Left cardiac atrium (tissue), 4 donors: ENCODE measurements at places on chromosomes 5 and 9. TPM values are rescaled to one million over a fixed set of nuclear protein-coding genes. Genes with fewer than 3 reads are reported as not detected.
A peak's percentile ranks its signal among the peaks of the same experiment; 100 is the strongest.

- DNase-seq: no peak
Observed at GRCh38 chr5:149779124-149779465, 49.0 kb downstream of the PPARGC1B start.

- DNase-seq: no peak
Observed at GRCh38 chr5:33969572-33970452, 14.7 kb downstream of the SLC45A2 start.

- DNase-seq: no peak
Observed at GRCh38 chr5:110371725-110372041, 354.8 kb downstream of the TMEM232 start.

GRCh38 chr5:74250304-74251102 is 390.0 kb downstream of the ENC1 start:
- DNase-seq: no peak

GRCh38 chr9:134492281-134492691 is 149.3 kb upstream of the COL5A1 start:
- DNase-seq: peak; percentile 72

- DNase-seq: no peak
Observed at GRCh38 chr9:125430161-125431011, 168.8 kb downstream of the GAPVD1 start.

DNA sequence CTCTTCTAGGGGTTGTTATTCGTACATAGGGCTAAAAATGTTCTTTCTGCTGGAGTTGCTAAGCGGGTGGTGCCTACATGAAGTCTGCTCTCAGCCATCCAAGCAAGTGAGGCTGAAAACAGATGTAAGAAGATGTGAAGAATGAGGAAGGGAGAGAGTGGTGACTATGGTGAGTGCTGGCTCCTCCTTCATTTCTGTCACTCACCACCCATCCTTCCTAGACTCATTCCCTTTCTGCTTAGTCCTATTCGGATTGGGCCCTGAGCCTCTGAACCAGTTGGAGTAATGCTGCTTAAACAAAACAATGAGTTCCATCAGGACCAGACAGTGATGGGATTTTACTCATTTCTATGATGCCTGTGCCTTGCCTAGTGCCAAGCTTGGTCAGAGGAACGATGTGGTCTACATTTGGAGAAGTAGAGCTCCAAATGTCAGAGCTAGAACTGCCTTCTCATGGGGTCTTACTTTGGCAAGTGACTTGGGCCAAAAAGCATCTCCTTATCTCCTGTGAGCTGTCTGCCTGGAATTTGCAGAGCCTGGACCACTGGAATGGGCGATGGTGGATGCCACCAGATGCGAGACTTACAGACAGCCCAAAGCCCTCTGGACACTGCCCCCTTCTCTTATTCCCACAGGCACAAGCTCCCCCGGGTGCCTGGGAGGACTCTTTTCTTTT is 192.9 kb downstream of the FBXL7 start:
- DNase-seq: no peak

DNA sequence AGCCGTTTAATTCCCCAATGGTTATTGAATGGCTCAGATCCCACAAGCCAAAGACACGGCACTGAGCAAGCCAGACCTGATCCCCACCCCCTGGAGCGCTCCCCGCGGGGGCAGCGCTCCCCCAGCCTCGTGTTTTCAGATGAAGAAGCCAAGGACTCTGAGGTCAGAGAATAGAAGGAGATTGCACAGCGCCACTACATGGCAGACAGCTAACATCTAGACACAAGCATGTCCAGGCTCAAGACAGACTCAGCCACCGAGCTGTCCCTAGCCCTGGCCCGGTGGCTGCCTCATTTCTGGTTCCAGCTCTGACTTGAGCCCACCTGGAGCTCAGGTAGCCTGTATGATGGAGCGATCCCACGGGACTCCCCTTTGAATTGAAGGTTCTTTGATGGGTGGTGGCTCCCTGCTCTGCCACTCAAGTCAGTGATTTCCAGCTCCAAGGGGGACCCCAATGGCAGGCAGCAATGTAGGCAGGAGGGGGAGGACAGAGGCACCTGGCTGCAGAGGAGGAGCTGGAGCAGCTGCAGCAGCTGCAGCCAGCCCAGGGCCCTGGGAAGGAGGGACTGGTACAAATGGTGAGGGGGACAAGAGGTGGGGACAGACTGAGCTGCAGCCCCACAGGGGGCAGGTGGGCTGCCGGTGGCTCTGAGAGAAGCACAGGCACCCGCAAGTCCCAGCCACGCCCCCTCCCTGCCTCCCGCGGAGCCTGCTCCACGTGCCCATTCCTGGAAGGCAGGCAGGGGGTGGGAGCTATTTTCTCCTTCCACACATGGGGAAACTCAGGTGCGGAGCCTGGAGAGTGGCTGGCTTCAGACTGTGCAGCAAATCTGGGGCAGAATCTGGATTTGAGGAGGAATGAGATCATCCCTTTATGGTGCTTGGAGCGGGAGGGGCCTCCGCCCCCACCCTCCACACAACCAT is 40.2 kb downstream of the NTNG2 start:
- no peak for DNase-seq

GRCh38 chr5:178768371-178769260 is 38.2 kb upstream of the ZNF354A start:
- no peak for DNase-seq

- no peak for DNase-seq
Observed at GRCh38 chr5:134577022-134577795, 51.7 kb downstream of the JADE2 start.

DNA sequence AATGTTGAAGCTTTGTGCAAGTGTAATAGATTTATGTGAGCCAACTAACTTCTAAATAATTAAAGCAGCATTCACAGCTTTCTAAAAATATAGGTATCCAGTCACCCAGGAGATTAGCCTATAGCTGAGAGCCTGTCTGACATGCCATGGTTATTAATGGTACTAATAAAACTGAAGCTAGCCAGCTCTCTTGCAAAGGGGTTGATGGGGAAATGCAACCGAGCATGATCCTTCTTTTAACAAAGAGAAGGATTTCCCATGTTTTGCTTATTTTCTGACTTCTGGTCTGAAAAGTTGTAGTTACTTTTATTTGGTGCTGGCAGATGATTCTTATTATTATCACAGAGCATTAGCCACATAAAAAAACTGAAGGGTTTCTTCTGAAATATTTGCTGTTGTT is 488.7 kb upstream of the CYLC2 start:
- DNase-seq: no peak

- no peak for DNase-seq
Observed at GRCh38 chr9:127209948-127210640, 54.5 kb upstream of the GARNL3 start.

DNA sequence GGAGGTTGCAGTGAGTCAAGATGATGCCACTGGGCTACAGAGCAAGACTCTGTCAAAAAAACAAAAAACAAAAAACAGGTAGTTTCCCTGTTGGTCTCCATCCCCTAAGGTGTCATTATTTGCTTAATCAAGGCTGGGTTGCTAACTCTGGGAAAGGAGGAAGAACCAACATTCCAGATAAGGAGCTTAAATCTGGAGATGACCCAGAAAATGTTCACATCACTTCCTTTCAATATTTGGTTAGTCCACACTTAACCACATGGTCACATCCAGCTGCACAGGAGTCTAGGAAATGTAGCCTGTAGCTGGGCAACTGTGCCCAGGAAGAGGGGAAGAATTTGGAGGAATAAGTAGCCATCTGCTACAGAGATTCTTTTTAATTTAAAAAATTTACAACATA is 25.9 kb upstream of the MEGF9 start:
- DNase-seq: no peak

DNA sequence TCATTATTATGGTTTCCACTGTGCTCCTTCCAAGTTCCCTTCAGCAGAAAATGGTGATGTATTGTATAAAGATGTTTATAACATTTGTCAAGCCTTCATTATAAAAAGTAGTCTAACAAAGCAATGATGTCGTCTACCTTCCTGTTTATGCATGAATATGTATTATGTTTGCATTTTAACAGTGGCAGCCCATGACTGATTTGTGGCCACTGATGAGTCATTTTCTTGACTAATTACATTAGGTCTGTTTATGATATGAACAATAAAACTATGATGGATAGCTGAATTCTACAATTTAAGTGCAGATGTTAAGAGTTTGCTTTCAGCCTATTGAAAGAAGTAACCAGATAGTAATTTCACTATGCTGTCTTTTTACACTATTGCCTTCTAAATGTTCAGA is 75.4 kb upstream of the ADAMTS19 start:
- no peak for DNase-seq

DNA sequence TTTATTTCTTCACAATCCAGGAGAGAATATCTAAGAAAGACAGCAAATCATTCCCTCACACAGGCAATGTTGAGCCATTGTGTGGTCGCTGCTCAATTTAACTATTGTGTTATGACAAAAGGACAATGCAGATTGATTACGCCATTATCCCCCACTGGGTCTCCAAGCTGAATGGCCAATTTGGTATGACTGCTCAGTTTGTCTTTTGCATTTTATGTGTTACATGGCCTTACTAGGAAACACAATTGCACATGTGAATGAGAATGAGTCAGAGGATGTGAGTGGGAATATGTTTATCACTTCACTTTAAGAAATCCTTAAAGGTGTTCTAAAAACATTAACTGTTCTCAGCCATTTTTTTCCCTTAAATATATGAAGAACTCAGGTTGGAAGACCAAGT is 108.3 kb downstream of the FAM174A start:
- DNase-seq: no peak

GRCh38 chr5:999724-1000123 is 8.9 kb upstream of the NKD2 start:
- DNase-seq: no peak

Gene PCDHB14
- total RNA-seq: 3.9 TPM

Gene PCDHB2
- 2.9 TPM for total RNA-seq

Gene SPINK13
- total RNA-seq: not detected

Gene TLX3
- total RNA-seq: not detected

Gene LCN2
- not detected for total RNA-seq

Gene IL17B
- 0.89 TPM for total RNA-seq

Gene ARHGEF39
- total RNA-seq: 0.84 TPM

Gene NSA2
- total RNA-seq: 42.1 TPM
